ENCODE measurements at places on chromosomes 13 and 19.

- peak; percentile 23 for DNase-seq
Measured at GRCh38 chr19:42634409-42635232, 39.9 kb upstream of the CEACAM8 start.

DNA sequence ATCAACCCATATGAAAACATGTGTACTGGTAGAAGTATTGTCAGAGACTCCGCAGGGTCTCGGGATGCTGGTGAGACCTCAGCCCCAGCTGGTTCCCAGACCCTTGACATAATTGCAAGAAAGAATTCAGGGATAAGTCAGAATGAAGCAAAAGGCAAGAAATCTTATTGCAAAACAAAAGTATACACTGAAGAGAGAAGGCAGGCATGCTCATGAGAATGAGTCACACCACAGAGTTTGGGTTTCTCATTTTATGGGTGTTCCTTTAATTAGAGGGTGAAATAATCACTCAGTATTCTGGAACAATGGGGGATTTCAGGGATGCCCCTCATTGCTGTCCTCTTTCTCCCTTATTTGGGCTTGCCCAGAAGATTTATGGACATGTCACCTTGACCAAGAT lies 1423.8 kb upstream of the MIR17HG start:
- DNase-seq, result no peak

DNA sequence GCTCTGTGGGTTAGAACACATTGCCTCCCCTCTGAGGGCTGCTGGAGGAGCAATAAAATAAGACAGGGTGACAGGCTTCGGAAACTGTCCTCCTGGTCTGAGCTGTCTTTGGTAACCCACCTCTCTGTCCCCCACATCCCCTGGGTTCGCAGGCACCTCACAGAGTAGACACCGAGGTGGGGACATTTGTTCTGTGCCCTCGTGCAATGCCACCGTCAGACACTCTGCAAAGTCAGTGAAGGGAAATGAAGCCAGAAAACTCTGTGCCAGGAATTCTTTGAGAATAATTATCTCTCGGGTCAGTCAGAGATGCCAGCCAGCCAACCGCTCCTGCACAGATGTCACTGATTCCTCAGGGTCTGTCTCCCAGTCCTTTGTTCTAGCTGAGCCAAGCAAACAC lies 493.6 kb downstream of the FOXO1 start:
- DNase-seq, result no peak

- DNase-seq, result no peak
Measured at GRCh38 chr13:73000027-73000674, 58.7 kb upstream of the KLF5 start.

DNA sequence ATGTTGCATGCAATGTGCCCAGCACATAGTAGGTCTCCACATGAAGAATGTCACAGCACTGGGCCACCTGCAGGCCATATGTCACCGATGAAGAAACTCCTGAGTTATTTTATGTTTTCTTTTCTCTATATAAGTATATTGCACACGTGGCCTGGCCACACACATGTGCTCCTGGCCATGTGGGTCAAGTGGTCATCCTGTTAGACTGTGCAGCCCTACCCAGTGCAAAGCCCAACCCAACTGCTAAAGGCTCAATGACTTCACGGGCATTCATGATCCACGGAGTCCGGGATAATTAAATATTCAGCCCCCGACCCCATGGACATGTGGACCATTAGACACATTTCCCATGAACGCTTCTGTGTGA lies 163.2 kb downstream of the TEX29 start:
- no peak for DNase-seq

- no peak for DNase-seq
Measured at GRCh38 chr13:77696879-77697216, 639 bp upstream of the SLAIN1 start.

DNA sequence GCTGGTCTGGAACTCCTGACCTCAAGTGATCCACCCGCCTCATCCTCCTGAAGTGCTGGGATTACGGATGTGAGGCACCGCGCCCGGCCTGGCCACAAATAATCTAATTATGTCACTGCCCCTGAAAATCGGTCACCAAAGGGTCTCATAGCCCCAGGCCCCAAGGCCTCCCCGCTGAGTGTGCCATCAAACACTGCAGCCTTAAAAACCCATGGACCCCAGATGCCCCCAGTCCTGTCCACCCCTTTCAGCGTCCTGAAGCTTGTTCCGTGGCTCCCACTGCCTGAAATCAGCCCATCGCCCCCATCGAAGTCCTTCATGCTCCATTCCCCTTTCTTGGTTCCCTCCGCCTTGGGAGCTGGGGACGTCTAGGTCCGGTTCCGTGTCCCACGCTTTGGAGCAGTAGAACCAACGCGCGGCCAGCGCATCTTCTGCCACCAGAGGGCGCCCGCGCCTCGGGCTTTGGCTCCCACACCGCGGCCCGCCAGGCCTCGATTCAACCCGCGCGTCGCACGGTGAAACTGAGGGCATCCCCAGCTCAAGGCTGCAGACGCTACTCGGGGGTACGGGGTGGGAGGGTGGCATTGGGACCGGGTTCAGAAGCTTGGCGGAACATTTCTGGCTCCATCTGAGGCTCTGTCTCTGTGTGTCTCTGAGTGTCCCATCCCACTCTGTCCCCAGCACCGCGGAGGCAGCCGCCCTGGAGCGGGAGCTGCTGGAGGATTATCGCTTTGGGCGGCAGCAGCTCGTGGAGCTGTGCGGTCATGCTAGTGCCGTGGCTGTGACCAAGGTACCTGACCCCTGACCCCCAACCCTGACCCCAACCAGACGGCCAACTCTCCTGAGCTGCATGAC lies 3.5 kb downstream of the YJEFN3 start:
- DNase-seq, result peak; percentile 83

GRCh38 chr19:58307736-58308135 lies 2.6 kb downstream of the ERVK3-1 start:
- DNase-seq, result no peak

GRCh38 chr13:28743020-28743419 lies 24.2 kb upstream of the SLC46A3 start:
- DNase-seq, result no peak

GRCh38 chr19:7497292-7497691 lies 8.5 kb upstream of the PEX11G start:
- DNase-seq, result no peak

- no peak for DNase-seq
Measured at GRCh38 chr19:6668691-6669090, 1.3 kb downstream of the TNFSF14 start.

GRCh38 chr19:48627201-48627864 lies 8.0 kb downstream of the SPHK2 start:
- DNase-seq, result no peak

DNA sequence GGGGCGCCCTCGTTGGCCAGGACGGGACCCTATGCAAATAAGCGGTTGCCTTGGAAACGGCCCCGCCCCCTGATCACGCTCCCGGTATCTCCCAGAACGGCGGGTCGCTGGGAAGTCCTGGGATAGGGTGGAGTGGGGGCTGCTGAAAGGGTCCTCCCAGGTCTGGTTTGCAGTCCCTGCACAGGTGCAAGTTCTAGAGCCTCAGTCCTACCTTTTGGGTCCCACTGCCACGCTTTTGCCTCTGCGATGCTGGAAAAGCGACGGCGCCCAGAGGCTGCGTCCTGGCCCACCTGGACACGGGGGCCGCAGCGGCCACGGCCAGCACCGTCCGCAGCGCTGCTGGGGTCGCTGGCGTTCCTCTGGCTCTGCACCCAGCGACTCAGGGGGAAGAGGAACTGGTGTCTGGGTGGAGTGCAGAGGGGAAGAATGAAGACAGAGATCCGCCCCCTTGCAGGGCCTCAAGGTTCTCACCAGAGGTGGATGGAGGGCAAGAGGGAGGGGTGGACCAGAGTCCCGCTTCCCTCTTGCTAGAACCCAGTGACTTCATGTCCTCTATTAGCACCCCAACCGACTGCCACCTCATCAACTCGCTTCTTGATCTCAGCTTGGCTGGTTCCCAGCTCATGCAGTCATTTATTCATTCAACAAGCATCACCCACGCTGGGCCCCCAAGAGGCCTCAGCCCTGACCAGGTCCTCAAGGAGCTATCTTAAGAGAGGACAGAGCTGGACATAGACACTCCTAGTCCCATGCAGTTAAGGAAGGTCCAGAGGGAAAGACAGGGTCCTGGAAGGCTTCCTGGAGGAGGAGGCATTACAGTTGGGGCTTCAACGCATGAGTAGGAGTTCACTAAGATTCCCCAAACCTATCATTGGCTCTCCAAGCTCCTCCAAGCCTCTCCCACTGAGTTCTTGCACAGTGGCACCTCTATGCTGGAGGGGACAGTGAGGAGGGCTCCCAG lies at the start of gene LRRC25:
Gene LRRC25 (minus strand): TSS at position 381 of the 961 bp plus-strand sequence. CDS start 659 bp downstream, outside the sequence.
- DNase-seq, result no peak

GRCh38 chr13:105783261-105783660 lies 752.2 kb downstream of the EFNB2 start:
- DNase-seq, result no peak

DNA sequence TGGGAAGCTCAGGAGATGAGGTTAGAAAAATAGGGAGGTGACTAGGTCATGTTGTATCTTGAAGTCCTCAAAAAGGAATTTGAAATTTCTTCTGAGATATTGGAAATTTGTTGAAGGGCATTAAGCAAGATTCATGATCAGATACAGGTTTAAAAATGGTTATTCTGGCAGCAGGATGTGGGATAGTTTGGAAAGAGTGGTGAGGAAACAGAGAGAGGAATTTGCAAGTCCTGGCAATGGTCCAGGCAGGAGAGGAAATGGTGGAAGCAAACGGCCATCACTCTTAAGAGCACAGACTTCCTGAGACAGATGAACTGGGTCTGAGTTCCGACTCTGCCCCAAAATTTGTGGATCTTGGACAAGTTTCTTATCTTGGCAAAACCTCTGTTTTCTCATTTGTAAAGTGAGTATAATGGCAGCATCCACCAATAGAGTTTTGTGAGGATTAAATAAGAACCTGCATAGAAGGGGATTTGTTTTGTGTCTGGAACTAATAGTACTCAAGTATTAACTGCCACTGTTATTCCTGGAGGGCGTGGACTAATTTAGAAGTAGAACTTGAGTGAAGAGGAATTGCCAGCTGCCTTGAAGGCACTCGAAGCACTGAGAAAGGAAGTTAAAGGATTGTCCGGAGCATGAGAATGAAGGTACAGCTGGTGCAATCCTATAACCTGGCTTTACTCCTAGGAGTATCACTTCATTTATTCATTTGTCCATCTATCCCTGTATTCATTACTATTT lies 99.6 kb downstream of the CCNA1 start:
- DNase-seq, result no peak

GRCh38 chr19:7912697-7913564 lies 1.7 kb upstream of the TGFBR3L start:
- no peak for DNase-seq

DNA sequence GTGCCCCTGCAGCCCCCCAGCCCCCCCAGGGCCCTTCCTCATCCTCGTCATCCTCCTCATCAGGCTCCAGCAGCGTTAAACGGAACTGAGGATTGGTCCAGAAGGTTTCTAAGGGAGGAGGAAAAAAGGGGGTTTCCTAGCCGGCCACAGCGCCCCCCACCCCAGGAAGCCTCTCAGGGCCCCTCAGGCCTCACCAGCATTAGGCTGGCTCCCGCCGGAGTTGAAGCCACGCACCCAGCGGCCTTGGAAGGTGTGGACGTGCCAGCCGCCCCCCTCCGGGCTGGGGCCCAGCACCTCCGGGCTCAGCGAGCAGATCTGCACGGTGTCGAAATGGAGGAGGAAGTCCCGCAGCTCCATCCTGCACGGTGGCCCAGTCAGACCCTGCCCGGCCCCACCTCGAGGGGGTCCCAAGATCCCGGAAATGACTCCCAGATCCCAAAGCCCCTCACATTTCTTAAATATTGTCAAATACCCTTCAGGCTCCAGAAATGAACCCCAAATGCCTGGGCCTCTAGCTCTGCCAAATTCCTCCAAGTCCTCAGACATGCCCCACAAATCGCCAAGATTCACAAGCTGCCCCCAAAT lies 6.9 kb downstream of the CAPN12 start:
- DNase-seq, result no peak

DNA sequence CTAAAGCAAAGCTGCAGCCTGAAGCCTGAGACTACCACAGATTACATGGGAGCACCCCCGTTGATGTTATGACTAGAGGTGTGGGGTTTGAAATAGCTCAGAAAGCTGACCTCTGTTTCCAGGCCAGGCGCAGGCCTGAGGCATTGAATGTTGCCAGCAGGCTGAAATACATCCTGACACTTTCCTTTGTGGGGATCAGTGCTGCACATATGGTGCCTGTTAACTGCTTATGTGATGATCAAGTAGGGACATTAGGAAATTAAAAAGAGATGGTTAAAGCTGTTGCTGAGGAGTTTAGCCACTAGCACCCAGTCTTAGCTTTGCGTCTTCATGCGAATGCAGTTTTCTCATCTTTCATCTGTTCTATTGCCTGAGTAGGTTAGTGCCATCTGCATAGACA lies 83.2 kb downstream of the CCNA1 start:
- DNase-seq, result no peak

DNA sequence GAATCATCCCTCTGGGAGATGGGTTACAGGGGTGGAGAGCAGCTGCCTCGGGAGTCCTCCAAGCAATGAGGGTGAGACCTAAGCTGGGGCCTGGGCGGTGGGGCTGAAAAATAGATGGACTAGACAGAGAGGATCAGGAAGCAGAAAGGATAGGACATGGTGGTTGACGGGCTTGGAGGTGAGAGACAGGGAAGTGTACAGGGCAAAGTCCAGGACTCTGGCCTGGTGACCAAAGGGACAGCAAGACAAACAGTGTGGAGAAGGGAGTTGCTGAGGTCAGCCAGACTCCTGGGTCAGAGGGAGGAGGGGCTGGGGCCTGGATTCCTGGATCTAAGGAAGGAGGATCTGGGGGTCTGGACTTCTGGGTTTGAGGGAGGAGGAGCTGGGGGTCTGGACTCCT lies 5.5 kb downstream of the PHLDB3 start:
- no peak for DNase-seq

GRCh38 chr13:99295488-99296252 lies 11.5 kb downstream of the GPR183 start:
- DNase-seq, result no peak

GRCh38 chr19:54252845-54253244 lies 4.2 kb downstream of the LILRB5 start:
- no peak for DNase-seq

- no peak for DNase-seq
Measured at GRCh38 chr19:45158503-45159209, 2.1 kb downstream of the NKPD1 start.

- no peak for DNase-seq
Measured at GRCh38 chr13:95181586-95181985, 119.7 kb downstream of the ABCC4 start.

GRCh38 chr13:113064000-113064533 lies 41.5 kb upstream of the F7 start:
- DNase-seq, result no peak

DNA sequence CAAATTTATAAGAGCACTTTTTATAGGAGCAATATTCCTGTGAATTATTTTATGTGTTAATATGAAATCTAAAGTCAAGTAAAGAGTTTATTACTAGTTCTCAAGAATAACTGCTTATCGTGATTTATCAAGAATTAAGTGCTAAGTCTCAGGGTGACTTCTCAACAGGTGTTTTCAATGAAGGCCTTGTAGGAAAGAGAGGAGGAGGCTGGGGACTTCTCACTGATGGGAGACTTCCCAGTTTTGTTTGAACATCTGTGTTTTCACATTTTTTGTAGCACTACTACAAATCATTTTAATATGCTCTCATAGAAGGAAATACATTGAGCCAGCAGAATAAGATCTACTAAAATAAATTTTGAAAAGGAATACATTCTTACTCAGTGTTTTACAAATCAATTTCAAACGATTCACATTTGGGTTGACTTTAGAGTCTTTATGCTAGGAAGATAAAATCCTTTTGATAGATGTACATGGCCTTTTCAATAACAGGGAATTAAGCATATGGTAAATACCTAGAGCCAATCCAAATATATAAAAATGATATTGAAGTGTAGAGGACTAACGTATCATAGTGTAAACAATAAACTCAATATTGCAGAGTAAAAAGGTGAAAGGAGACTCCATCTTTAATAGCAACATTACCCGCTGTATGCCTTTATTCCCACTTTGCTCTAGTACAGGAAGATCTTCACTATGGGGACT lies 6.8 kb downstream of the PCDH17 start:
- no peak for DNase-seq

All from activated T-cell treated with anti-CD3 and anti-CD28 coated beads for 48 hours (primary cell).